ENCODE measurements at places on chromosomes 6 and 20.

DNA sequence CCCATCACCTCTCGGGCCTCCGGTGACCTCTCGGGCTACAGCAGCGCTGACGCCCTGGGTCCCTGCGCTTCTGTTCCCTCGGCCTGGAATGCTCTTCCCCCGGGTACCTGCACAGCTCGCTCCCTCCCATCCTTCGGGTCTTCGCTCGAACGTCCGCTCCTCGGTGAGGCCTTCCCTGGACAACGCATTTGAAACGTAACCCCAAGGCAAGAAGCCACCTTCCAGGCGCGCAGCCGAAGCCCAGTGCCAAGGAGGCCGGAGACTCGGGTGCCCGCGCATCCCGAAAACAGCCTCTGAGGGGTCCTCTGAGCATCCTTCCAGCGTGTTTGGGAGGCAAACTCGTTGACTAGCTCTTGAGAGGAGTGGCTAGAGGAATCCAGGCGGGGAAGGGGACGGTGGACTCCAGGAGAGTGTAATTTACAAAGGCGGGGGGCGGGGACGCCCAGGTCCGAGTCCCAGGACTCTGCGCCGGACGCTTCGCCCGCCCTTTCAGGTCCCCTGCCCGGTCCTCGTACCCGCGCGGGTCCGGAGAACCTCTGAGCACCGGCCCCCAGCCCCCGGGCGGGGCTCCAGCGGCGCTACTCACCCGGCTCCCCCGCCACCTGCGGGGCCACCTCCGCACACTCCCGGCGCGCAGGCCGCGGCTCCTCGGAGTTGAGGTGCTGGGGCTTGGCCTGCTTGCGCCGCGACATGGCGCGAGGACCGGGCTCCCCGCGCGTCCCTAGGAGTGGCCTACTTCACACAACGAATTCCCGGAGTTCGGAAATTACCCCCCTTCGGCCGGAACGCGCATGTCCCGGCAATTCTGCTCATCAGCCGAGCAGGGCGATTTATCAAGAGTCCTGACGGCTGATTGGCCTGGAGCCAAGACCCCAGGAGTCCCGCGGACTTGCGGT, 86.8 kb downstream of the ZFP64 start:
- DNase-seq = no peak

DNA sequence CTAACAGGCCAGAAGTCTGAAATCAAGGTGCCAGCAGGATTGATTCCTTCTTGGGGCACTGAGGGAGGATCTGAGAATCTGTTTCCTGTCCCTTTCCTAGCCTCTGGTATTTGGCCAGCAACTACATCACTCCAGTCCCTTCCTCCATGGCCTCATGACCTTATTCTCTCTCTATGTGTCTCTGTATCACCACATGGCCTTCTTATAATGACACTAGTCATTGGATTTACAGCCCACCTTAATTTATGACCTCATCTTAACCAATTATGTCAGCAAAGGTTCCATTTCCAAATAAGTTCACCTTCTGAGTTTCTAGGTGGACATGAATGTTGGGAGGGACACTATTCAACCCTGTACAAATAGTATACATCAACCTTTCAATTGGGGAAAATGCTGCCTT, 29.3 kb downstream of the SCML4 start:
- no peak for DNase-seq

- DNase-seq = no peak
Observed at GRCh38 chr20:1215386-1216170, 10.3 kb upstream of the RAD21L1 start.

GRCh38 chr6:142648526-142648925, 296.4 kb downstream of the HIVEP2 start:
- DNase-seq = no peak

GRCh38 chr6:3610921-3611320, 140.6 kb downstream of the PXDC1 start:
- no peak for DNase-seq

DNA sequence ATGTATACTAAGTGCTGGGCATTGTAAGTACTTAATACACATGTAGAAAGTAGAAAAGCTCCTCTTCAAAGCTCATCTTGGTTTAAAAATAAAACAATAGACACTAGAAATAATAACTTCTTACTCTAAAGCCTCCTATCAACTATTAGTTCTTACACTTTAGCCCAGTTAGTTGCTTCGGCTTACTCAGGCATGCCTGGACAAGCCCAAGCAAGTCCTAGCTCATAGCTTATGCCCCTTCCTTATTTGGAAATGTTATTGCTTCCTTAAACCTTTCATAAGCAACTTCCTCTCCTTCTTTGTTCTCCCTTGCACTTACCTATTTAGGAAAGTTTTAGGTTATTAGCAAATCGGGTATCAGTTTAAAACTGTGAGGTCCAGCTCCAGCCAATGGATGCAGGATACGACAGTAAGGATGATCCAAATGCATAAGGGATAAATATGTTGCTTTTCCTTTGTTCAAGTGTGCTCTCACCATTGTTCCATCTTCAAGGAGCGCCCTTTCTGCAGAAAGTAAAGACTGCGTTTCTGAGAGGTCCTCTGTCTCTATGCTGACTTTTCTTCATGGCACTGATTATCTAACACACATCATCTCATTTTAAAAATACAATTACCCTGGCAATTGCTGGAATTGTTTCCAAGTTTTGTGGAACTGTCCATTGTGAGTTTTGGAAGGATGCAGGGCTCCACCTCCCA, 12.3 kb downstream of the TMEM30A start:
- no peak for DNase-seq

GRCh38 chr6:137849181-137849980, 17.7 kb upstream of the TNFAIP3 start:
- DNase-seq = no peak

DNA sequence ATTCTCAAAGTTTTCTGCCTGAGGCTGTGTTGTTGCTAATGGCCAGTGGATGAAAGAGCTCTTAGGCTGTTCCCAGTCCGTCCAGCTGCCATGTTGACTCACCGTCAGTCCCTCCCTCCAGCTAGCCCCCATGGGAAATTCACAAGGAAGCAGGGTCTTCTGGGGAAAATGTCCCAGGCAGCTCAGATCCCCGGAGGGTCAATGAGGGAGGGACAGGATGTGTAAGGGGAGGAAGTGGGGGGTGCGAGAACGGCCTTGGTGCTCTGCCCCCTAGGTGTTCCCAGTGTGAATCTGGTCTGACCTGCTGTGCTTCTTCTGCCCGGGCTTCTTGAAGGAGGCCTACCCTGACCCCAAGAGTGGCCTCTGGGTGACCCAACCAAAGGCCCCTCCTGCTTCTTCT, 65.9 kb downstream of the CEBPB start:
- DNase-seq = no peak

GRCh38 chr6:107202876-107203468, 87.7 kb upstream of the BEND3 start:
- DNase-seq = no peak
